SW480 (cell line): ENCODE measurements at places on chromosomes 5 and 9.

DNA sequence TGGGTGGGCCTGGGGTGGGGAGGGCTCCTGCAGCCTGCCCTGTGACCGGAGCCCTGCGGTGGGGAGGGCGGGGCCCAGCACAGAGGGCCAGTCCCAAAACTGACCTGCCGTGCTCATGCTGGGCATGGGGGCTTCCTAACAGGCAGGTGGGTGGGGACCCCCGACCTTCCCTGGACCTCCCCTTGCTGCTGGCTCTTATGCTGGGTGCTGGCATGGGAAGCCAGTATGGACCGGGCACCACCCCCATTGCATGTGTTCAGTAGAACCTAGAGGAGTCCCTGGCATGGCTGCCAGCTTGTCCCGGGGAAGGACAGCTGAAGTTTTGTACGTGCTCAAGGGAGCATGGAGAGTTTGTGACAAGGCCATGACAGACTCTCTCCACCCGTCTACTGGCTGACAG lies 37.1 kb downstream of the WNK2 start:
- DNase-seq = no peak

- no peak for DNase-seq
Measured at GRCh38 chr9:98396656-98397055, 141.2 kb upstream of the TBC1D2 start.

- no peak for DNase-seq
Measured at GRCh38 chr9:125950880-125951471, 203.8 kb downstream of the PBX3 start.

DNA sequence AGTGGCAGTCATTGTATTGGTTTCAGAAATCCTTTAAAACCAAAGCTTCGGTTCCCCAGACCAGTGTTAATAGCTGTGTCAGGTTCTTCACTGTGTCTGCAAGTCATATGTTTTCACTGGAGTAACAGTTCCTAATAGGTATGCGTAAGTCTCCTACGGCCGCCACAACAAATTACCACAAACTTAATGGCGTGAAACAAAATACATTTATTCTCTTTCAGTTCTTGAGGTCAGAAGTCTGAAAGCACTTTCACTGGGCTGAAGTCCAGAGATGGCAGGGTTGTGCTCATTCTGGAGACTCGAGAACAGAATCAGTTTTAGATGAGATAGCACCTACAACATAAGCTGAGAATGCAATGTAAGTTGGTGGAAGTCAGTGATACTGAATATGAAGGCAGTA lies 556.2 kb downstream of the TLE4 start:
- DNase-seq = no peak

GRCh38 chr5:170509348-170509660 lies 5.5 kb downstream of the KCNIP1 start:
- DNase-seq = no peak
